T1000 (cell line): ENCODE measurements at places on chromosomes 7 and 10.

- DNase-seq: no peak
Observed at GRCh38 chr10:22986771-22987542, 59.1 kb downstream of the ARMC3 start.

GRCh38 chr7:46432708-46433107, 511.6 kb upstream of the IGFBP3 start:
- DNase-seq: peak; percentile 49

DNA sequence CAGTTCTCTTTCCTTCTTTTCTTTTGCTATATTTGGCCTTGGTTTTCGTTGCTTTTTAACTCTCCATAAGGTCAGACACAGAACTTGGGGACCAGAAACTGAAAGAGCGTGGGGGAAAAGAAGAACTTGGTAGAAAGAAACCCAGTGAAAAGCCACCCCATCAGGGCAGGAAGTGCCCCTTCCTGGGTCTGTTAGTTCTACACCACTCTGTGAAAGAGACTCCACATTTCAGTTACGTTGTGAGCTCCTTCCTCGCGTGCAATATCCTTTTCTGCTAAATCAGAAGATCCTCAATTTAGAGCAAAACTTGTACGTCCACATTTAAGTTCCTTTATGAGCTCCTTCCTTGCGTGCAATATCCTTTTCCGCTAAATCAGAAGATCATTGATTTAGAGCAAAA, 220.6 kb upstream of the FOXK1 start:
- no peak for DNase-seq

DNA sequence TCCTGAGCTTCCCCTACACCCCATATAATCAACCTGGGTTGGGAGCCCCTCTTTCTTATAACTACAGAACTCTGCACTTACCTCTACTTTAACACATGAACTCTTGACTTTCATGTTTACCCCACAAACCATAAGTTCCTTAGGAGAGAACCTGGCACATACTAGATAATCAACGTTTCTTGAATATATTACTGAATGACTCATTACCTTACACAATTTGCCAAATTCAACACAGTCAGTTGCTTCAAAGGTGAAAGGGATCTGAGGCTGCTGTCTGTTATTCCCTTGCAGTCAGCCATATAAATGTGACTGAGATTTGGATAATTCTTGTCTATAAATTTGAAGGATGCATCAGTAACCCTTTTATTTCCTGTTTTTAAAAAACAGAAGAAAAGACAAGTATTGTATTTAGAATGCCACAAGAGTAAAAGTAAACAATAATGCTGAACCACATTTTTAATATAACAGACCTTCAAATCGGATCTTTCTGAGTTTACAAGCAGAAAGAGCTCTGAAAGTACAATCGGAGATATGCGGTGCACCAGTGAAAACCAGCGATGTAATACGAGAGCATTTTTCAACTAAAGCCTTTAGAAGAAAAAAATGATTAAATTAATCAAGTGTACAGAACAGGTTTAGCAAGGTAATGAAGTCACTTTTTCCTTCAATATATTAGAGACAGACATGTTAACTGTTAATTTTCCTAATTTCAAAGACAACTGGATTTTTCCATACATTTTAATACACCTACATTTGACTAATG, 29.5 kb upstream of the LRRC17 start:
- DNase-seq: no peak

- no peak for DNase-seq
Observed at GRCh38 chr7:151838072-151838471, 38.8 kb downstream of the PRKAG2 start.

DNA sequence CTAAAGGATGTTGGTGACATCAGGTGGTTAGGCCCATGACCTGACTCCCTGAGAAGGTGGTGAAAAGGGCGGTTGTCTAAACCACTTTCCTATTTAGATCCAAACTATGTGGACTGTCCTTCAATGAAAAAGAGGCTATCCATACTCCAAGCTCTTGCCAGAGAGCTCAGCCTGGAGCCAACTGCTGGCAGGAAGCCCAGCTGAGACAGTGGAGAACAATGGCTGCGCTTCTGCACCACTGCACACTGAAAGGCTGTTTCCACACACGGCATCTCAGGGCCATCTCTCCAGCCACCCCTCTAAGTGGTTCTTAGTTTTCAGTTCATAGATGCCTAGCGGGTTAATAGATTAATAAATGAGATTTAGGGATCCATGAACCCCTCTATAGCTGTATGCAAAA, 488.8 kb upstream of the ZMIZ1 start:
- DNase-seq: no peak

GRCh38 chr10:130338636-130339024, 202.4 kb downstream of the GLRX3 start:
- no peak for DNase-seq

GRCh38 chr7:74006451-74007241, 21.3 kb upstream of the ELN start:
- DNase-seq: no peak

GRCh38 chr10:7333961-7334641, 76.7 kb downstream of the SFMBT2 start:
- no peak for DNase-seq
